ENCODE measurements at places on chromosomes 3 and 15.

DNA sequence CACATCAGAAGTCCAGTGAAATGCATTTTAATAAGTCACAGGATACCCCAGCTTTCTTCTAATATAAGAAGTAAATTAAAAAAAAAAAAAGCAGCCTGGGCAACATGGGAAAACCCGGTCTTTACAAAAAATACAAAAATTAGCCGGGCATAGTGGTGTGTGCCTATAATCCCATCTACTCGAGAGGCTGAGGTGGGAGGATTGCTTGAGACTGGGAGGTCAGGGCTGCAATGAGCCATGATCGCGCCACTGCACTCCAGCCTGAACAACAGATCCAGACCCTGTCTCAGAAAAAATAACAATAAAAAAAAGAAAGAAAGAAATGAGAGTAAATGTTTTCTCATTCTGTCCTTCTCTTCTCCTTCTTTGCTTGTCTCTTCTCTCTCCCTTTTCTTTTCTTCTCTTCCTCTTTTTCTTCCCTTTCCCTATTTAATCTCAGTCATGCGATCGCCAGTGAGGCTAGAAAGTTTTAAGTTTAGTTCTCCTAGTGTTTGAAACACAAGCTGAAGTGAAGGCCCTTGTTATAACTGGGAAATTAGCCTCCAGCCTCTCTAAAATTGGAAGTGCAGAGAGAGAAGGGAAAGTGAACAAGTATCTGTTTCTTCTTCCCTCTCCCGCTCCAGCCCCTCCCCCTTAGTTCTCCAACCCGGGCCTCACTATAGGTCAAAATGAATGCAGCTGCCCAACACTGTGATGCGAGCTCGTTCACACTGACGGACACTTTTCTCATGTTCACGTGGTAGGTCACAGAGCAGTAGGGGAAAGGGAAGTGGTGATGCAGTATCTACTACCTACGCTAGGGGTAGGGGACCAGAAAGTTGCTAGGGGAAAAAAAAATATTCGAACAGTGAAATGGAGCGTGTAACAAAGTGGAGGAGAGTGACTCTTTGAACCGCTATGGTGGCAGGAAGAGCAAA is 23.5 kb upstream of the TSC22D2 start:
- DNase-seq: no peak

DNA sequence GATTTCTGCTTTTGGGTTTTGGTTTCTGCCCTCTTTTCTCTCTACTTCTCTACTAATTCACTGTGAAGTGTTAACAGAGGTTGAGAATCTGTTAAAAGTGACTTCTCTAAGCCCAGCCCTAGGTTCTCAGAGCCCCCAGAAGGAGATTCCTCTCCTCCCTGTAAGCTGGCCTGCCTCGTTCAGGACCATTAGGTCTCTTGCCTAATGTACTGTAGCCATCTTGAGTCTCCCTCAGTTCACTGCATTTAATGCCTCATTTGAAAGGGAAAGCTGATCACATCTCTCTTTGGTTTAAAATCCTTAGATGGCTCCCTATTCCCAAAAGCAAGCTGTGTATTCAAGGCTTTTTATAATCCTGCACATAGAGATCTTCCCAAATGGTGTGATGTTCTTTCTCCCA is 16.3 kb downstream of the RTP1 start:
- no peak for DNase-seq

DNA sequence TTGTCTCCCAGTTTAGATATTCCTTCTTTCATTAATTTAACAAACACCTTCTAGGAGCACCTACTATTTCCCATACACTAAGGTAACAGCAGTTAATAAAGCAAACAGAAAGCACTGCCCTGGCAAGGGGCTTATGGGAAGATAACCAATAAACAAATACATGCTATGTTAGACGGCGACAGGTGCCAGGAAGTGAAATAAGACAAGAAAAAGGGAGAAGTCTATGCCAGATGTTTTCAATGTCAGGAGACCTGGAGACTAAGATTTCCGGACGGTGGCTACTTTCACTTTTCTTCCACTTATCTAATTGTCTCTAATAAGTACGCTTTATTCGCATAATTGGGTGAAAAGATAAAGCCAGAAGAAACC is 32.5 kb upstream of the ZNF445 start:
- no peak for DNase-seq

GRCh38 chr3:32374788-32375595 is 16.7 kb upstream of the CMTM7 start:
- DNase-seq: no peak

DNA sequence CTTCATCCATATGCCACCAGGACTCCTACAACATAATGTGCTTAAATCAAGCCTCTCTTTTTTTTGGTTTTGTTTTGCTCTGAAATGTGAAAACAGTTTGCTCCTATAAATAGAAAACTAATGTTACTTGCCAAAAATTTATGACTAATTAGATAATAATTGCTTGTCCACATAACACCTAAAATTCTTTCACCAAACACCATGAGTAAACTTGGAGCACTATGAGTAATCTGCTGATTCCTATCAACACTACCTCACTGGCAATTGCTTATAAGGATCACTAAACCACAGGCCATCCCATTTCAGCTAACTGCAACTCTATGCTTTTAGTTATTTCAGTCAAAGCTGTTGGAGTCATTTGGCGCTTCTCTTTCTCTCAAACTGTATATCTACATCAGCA is 252.7 kb downstream of the EPHA3 start:
- DNase-seq: no peak

DNA sequence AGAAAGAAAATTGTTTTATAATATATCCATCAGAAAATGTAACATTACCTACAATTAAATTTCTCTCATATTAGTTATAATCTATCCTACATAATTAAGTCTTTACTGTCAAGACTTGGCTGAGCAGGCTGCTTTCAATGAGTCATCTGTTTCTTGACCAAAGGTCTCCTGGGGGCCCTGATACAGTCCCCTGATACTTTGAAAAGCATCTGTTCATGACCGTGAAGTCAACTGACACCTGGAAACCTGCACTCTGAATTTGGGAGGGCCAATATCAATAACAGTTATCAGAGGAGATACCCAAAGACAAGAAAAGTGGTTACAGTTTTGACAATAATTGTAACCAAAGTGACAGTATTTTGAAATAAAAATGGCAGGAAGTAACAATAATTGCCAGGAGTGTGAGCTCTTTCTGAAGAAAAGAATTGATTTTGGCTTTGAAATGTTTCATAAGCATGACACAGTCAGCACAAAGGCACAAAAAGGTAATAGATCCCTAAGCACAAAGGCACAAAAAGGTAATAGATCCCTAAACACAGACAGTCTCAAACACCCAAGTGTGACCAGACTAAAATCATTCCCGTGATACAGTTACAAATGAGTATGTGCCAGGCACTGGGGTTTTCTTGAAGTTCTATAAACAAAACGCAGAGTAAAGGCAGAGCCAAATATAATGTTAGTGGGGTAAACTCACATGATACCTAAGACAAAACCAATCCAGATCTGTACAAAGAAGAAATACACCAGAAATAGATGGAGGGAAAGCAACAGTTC is 260.7 kb downstream of the PLOD2 start:
- DNase-seq: no peak

DNA sequence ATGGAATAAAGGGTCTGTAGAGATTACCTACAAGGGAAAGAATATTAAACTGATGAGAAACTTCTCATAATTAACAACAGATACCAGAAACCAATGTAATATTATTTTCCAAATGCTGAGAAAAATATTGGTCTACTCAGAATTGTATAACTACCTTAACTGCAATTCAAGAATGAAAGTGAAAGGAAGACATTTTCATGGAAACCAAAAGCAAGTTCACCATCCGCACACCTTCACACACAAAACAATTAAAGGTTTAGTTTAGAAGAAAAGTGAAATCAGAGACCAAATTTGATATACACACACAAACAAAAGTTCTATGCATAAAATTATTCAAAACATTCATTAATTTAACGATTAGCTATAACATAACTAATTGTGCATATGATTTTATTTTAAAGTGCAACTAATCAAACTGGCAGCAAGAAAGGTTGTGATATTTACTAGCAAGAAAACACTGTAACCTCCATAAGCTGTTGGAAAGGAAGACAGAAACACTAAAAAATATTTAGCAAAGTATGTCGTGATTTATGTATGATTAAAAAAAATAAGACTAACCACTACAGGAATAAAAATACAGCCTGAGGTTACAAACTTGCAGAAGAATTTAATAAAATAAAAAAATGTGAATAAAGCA is 395.5 kb downstream of the FGF12 start:
- no peak for DNase-seq

DNA sequence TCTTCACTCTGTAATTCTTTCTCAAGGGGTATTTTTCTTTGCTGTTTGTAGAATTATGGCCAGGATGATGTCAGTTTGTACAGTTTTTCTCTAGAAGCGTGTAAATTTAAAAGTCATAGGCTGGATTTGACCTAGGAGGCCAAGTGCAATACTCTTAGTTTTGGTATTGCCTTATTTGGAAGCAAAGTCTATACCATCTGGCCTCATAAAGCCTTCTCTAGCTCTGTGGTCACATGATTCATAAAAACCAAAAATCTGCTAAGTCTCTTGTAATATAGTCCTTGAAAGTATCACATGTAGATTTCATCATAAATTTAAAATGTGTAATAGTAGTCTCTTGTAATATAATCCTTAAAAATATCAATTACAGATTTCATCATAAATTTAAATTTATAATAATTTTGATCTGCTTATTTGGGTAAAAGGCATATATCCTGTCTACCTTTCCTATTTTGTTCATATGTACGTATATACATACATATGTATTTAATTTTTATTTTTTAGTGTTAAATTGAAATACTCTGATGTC is 25.6 kb downstream of the TEX9 start:
- DNase-seq: no peak

- no peak for DNase-seq
These were observed 67.9 kb downstream of the CHSY1 start for GRCh38 chr15:101183931-101184305.

GRCh38 chr3:66642484-66642883 is 141.7 kb upstream of the LRIG1 start:
- no peak for DNase-seq

DNA sequence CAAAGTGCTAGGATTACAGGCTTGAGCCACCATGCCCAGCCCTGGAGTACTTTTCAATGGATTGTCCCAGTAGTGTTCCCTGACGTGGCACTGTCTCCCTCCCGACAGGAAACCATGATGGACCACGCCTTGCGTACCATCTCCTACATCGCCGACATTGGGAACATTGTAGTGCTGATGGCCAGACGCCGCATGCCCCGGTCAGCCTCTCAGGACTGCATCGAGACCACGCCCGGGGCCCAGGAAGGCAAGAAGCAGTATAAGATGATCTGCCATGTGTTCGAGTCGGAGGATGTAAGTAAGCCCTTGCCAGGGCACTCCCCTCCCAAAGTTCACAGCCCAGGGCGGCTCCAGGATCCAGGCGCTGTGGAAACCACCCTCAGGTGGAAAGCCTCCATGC is 168.1 kb downstream of the NSMCE3 start:
- no peak for DNase-seq
